ENCODE measurements at places on chromosomes 1 and 21.

- no peak for DNase-seq
Observed at GRCh38 chr1:156924478-156925153, 4.2 kb downstream of the LRRC71 start.

- no peak for DNase-seq
Observed at GRCh38 chr1:228141226-228142044, 1.4 kb downstream of the GUK1 start.

- no peak for DNase-seq
Observed at GRCh38 chr1:85074365-85074964, 26.2 kb upstream of the MCOLN3 start.

DNA sequence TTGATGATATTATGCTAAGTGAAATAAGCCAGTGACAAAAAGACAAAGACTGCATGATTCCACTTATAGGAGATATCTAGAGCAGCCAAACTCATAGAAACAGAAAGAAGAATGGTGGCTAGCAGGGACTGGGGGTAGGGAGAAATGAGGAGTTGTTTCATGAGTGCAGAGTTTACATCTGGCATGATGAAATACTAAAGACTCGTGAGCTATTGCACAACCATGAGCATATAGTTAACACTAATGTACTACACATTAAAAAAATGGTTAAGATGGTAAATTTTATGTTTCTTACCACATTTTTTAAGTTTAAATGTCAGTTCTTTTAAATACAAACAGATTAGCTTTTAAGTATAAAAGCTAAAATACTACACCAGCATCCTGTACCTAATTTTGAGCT lies 57.8 kb downstream of the ESRRG start:
- no peak for DNase-seq

GRCh38 chr1:208791456-208791855 lies 547.3 kb upstream of the PLXNA2 start:
- no peak for DNase-seq

DNA sequence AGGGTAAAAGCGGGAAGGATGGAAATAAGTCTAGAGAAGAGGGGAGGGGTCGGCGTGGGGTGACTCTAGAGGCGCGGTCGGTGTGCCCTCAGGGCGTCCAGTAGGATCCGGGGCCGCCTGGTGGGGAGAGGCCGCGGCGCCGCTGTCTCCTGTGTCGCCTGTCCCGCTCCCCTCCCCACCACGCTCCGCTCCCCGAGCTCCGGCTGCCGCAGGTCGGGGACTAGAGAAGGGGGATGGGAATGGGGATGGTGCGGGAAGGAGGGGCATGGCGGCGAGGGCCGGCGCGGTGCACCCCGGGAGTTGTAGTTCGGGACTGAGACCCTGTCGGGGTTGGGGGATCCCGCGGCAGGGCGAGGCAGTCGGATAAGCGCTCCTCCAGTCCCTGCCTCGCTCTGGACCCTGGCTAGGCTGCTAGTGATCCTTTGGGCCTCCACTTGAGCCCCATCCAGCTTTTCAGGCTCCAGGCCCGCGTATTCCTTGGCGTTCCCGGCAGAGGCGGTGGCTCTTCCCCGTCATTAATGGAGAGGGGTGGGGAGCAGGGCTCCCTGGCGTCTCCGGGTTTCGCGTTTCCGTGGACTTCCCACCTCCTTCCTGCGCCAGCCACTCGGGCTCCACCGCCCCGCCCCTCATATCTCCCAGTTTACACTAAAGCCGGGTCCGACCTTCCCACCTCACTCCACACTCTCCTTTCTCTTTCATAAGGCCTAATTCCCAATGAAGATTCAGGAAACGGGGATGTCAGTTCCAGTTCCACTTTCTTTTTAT lies at the start of gene ENTREP3:
ENTREP3 (minus strand) TSS at position 241 of the 765 bp plus-strand sequence. CDS start 606 bp downstream, outside the sequence.
- peak; percentile 95 for DNase-seq
